ENCODE measurements at places on chromosomes 2 and 18.

DNA sequence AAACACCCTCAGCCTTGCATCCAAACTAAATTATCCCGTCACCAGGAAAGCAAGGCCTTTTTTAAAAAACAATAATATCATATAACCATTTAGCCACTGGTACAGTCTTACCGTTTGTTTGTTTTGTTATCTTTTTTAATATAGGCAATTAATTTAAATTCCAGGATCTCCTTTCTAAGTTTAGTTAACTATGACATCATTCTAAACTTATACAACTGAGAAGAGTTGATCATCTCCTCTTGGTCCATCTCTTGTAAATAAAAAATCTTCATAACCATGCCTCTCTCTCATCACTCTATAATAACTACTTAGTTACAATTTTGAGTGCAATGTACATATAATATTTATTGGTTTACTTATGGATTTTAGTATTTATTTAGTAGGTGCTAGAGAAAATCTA, 46.2 kb downstream of the RND3 start:
- no peaks in the 10 kb centered on the region for H3K4me1 ChIP-seq
- no peak for DNase-seq
- no peaks in the 10 kb centered on the region for H3K36me3 ChIP-seq

DNA sequence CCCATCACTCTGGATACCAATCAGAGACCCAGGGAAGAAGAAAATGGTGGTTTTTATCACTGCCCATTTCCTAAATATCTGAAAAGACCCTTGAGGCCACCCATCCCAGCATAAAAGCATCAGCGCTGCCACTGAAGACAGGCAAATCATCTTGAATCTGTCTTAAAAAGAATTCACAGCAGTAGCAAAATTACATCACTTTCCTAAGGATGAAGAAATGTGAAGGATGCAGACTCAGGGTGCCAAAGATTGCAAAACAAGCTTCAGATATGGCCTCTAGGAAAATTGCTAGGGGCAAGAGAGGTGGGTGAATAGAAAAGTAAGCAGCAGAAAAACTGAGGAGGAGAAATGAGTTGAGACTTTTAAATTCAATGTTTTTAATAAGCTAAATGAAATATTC, 70.0 kb downstream of the SLC25A12 start:
- H3K36me3 ChIP-seq: peaks cover 32% of the 10 kb centered on the region
- no peak overlapping the region for H3K4me3 ChIP-seq
- no peaks in the 10 kb centered on the region for H3K4me1 ChIP-seq
- H3K27me3 ChIP-seq: no peaks in the 10 kb centered on the region
- no peak for DNase-seq

- H3K36me3 ChIP-seq: no peaks in the 10 kb centered on the region
- H3K27me3 ChIP-seq: no peaks in the 10 kb centered on the region
- no peak overlapping the region for H3K4me3 ChIP-seq
- no peaks in the 10 kb centered on the region for H3K4me1 ChIP-seq
- no peak overlapping the region for H3K27ac ChIP-seq
Measured at GRCh38 chr2:58992062-58992706, 751.1 kb upstream of the FANCL start.

GRCh38 chr18:61402726-61403125, 69.5 kb downstream of the CDH20 start:
- no peak for DNase-seq
- no peak overlapping the region for H3K27ac ChIP-seq
- H3K4me1 ChIP-seq: no peaks in the 10 kb centered on the region
- no peaks in the 10 kb centered on the region for H3K36me3 ChIP-seq
- no peak overlapping the region for H3K4me3 ChIP-seq
- peaks cover 10% of the 10 kb centered on the region for H3K27me3 ChIP-seq

GRCh38 chr2:67311536-67311935, 85.6 kb upstream of the ETAA1 start:
- no peaks in the 10 kb centered on the region for H3K36me3 ChIP-seq
- H3K27me3 ChIP-seq: no peaks in the 10 kb centered on the region
- no peaks in the 10 kb centered on the region for H3K4me1 ChIP-seq
- no peak overlapping the region for H3K27ac ChIP-seq

GRCh38 chr2:188449561-188449960, 157.9 kb downstream of the GULP1 start:
- no peak overlapping the region for H3K27ac ChIP-seq
- no peaks in the 10 kb centered on the region for H3K27me3 ChIP-seq
- no peak overlapping the region for H3K4me3 ChIP-seq
- no peaks in the 10 kb centered on the region for H3K4me1 ChIP-seq
- DNase-seq: no peak

DNA sequence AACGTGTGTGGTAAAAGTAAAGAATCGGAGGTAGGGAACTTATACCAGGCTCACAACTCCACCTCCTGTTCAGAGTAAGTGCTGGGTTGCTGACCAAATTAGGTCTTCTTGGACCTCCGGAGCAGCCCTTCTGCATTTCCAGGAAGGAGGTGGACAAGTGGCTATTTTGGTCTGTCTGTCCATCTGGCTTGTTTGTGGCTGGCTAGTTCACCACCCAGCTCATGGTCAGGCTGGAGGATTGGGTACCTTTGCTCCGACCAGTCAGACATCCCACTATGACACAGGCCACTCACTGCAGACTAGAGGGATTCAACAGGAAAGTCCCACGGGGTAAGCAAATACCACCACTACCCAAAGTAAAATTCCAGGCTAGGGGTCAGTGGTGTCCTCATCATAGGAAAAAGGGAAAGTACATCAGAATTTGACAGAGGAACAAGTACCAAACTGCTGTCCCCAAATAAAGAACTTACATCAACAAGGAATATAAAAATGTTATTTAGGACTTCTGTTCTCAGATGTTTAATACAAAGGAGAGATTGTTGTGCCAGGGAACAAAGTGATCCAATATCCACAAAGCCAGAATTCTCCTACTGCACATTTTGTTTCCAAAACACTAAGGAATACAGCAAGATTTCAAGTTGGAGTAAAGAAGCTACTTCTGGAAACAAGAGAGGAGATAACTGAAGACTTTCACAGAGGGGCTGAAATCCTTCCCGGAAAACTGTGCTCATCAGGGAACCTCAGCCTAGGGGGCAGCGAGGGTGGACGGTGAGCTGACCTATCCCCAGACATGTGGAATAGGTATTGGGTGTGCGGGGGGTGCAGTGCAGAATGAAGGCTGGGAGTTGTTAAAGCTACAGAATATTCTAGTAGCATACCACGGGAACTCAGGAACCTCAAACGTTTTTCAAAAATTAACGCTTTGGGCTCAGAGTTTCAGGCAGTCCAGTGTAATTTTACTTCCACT, 56.9 kb downstream of the BCL2 start:
- peaks cover 68% of the 10 kb centered on the region for H3K4me1 ChIP-seq
- peaks cover 41% of the 10 kb centered on the region for H3K36me3 ChIP-seq
- no peak for DNase-seq
- H3K27me3 ChIP-seq: no peaks in the 10 kb centered on the region

DNA sequence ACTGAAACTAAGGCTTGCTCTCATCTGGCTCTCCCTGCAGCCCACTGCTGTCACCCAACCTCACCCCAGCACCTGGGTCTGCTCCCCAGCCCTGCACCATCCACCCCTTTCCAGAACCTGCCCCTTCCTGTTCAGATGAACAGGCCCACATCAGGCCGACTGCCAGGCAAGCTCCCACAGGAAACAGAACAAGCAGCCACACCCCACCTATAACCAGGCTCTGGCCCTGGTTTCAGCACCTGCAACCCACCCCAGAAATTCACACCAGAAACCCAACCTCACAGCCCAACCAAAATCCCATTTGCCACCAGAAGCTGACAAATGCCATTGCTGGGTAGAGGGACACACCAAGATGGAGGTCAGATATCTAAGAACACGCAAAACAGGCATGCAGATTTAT, 159.2 kb upstream of the ID2 start:
- no peaks in the 10 kb centered on the region for H3K27me3 ChIP-seq
- no peak for DNase-seq
- peak overlapping the region; percentile 44 for H3K27ac ChIP-seq
- no peaks in the 10 kb centered on the region for H3K36me3 ChIP-seq

DNA sequence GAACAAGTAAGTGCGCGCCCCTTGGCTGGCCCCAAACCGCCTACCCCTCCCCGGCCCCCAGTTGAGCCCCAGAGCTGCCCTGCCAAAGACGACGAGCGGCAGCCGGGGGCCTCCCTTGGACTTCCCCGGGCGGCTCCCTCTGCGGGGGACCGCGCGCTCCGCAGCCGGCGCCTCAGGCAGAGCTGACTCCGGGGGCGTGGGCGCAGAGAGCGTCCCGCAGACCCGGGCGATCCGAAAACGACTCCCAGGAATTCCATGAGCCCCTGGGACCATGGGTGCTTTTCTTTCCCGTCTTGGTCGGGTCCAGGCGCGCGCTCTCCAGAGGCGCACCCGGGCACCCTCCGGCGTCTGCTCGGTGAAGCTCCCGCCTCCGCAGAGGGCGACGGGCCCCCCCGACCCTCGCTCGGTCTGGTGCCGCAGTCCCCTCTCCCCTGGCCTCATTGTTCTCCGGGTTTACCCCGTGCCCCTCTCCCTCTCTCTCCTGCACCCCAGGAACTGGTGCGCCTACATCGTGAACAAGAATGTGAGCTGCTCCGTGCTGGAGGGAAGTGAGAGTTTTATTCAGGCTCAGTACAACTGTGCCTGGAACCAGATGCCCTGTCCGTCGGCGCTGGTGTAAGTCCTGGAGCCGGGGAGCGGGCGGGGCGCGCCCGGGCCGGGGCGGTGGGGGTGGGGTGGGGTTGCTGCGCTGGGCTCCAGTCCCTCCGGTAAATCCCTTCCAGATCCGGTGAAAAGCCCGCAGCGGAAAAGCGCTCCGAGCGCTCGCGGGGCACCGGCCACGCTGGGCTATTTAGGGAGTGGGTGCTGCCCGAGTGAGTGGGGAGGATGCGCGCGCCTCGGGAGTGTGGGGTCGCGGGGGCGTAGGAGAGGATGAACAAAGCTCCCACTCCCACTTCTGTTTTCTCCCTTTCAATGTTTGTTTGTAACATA, 776 bp downstream of the EMILIN2 start:
- H3K36me3 ChIP-seq: peaks cover 3% of the 10 kb centered on the region
- peak; percentile 60 for DNase-seq
- H3K4me3 ChIP-seq: peak overlapping the region; percentile 83

DNA sequence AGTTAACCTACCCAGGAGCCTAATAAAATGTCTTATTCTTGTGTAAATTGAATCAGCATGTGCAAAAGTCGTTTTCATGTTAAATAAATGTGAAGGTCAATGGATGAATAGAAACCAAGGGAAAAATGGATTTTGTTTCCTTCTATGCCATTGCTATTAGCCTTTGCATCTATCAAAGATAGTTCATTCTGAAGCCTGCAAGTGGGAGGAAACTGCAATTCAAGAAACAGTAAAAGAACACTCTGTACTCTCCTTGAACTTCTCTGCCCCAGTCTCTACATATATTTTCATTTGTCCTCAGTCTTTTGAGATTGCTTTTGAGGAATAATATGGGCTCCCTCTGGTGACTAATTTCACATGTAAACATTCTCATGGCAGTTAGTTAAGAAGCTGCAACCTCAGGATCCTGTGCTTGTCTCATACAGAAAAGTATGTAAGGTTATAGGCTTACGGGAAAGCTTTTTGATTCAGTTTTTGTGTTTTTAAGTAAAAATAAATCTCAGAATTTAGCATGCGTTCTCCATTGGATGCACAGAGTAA, 1590.0 kb upstream of the LRRTM1 start:
- no peaks in the 10 kb centered on the region for H3K27me3 ChIP-seq
- no peaks in the 10 kb centered on the region for H3K4me1 ChIP-seq
- H3K36me3 ChIP-seq: no peaks in the 10 kb centered on the region

- no peak overlapping the region for H3K27ac ChIP-seq
- peaks cover 9% of the 10 kb centered on the region for H3K27me3 ChIP-seq
- H3K4me1 ChIP-seq: no peaks in the 10 kb centered on the region
Measured at GRCh38 chr2:239690651-239691631, 290.1 kb upstream of the HDAC4 start.

GRCh38 chr18:71252351-71252865, 963.6 kb downstream of the SOCS6 start:
- no peak for DNase-seq
- H3K4me1 ChIP-seq: no peaks in the 10 kb centered on the region
- no peak overlapping the region for H3K4me3 ChIP-seq
- no peak overlapping the region for H3K27ac ChIP-seq
- no peaks in the 10 kb centered on the region for H3K36me3 ChIP-seq

GRCh38 chr18:23068570-23069310, 66.5 kb upstream of the CABLES1 start:
- H3K36me3 ChIP-seq: no peaks in the 10 kb centered on the region
- H3K4me3 ChIP-seq: no peak overlapping the region
- no peak for DNase-seq
- H3K27ac ChIP-seq: no peak overlapping the region

DNA sequence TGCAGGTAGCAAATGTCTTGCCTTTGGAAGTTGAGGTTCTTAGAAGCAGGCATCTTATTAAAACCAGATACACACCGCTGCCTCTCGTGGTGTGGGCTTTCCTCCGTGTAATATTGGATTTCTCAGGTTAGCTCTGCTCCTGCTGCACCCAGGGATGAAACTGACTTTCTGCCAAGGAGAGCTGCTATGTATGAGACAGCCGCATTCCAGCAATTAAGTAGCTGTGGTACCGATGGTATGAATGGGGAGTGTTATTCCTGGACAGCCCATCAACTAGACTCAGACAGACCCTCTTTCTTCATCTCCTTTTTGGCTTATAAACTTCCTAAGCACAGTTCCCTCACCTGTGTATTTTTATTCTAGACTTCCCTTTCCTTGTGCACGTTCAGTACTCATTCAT, 6.8 kb upstream of the EHD3 start:
- no peaks in the 10 kb centered on the region for H3K36me3 ChIP-seq
- H3K4me1 ChIP-seq: no peaks in the 10 kb centered on the region
- DNase-seq: no peak
- H3K4me3 ChIP-seq: no peak overlapping the region
- H3K27me3 ChIP-seq: peaks cover 13% of the 10 kb centered on the region

- H3K27me3 ChIP-seq: no peaks in the 10 kb centered on the region
- H3K4me3 ChIP-seq: no peak overlapping the region
- DNase-seq: no peak
- H3K4me1 ChIP-seq: peaks cover 48% of the 10 kb centered on the region
- H3K36me3 ChIP-seq: no peaks in the 10 kb centered on the region
- no peak overlapping the region for H3K27ac ChIP-seq
Measured at GRCh38 chr2:172438741-172439508, 11.5 kb downstream of the ITGA6 start.

DNA sequence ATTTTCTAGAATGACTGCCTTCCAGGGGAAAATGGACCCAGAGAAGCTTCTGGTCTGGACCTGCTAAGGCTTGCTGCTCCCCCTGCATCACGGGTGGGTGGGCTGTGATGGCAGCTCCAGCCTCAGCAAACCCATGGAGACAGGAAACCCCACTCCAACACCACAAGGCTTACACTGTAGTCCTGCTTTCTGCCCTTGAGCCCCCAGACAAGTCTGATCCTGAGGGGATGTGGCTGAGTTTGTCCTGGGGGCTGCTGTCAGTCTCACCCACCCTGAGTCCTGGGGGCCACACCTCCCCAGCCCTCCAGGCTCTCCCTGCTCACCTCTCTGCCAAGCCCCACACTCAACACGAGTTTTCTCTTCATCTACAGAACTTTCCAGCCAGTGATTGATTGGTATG, 279.4 kb downstream of the EIPR1 start:
- H3K4me1 ChIP-seq: peaks cover 4% of the 10 kb centered on the region
- no peaks in the 10 kb centered on the region for H3K36me3 ChIP-seq
- no peak overlapping the region for H3K4me3 ChIP-seq
- no peak overlapping the region for H3K27ac ChIP-seq
- DNase-seq: no peak

GRCh38 chr2:183204397-183204796, 80.2 kb downstream of the NUP35 start:
- no peaks in the 10 kb centered on the region for H3K27me3 ChIP-seq
- H3K27ac ChIP-seq: no peak overlapping the region
- peaks cover 18% of the 10 kb centered on the region for H3K36me3 ChIP-seq
